ENCODE measurements at places on chromosomes 4 and X.
A peak's percentile ranks its signal among the peaks of the same experiment; 100 is the strongest.

DNA sequence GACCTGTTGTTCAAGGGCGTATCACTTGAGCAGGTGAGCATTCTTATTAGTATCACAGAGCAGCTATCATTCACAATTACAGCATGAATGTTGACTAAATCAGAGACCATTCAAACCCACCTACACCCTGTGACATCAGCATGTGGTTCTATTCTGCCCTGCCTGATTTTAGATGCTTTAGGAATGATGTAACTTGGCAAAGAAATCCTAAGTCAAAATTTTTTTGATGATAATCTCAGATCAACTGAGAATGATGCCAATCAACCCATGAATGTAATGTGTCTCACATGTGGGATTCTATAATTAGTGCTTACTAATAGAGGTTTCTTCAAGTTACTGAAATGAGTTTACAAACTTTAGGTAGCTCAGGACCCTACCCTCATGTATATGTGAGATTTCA, 13.4 kb upstream of the CHIC2 start:
- no peak for DNase-seq

- DNase-seq: no peak
These were observed 35.7 kb upstream of the MAB21L2 start for GRCh38 chr4:150546286-150546685.

- no peak for DNase-seq
These were observed 27.4 kb upstream of the CCSER1 start for GRCh38 chr4:90099812-90100211.

- DNase-seq: peak; percentile 23
These were observed 789.0 kb downstream of the TECRL start for GRCh38 chr4:63620271-63620670.

DNA sequence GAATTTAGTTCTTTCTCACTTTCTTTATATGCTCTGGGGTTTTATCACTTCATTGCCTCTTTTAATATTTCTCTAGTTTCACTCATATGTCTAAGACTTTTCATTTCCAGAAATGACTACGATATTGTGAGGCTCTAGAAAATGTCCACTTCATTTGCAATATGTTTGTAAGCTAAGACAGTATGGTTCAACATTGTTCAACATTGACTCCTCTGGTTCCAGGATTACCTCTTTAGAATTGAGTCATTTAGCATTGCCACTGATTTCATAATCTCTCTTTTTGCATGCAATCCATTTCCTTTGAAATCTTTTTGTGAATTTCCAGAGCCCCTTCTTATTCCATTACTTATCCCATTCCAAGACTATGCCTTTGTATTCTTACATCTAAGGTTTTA, 32.3 kb downstream of the BBS12 start:
- no peak for DNase-seq

GRCh38 chrX:39174772-39175417, 373.6 kb downstream of the MID1IP1 start:
- no peak for DNase-seq

- DNase-seq: no peak
These were observed 28.4 kb upstream of the NAP1L5 start for GRCh38 chr4:88725986-88726385.

GRCh38 chrX:129706400-129707072, 32.2 kb upstream of the XPNPEP2 start:
- no peak for DNase-seq

- no peak for DNase-seq
These were observed 534.4 kb upstream of the PCDH10 start for GRCh38 chr4:132614682-132615081.

GRCh38 chr4:2287594-2287915, 25.6 kb upstream of the MXD4 start:
- no peak for DNase-seq

GRCh38 chrX:7943600-7944245, 16.5 kb upstream of the PNPLA4 start:
- DNase-seq: no peak

DNA sequence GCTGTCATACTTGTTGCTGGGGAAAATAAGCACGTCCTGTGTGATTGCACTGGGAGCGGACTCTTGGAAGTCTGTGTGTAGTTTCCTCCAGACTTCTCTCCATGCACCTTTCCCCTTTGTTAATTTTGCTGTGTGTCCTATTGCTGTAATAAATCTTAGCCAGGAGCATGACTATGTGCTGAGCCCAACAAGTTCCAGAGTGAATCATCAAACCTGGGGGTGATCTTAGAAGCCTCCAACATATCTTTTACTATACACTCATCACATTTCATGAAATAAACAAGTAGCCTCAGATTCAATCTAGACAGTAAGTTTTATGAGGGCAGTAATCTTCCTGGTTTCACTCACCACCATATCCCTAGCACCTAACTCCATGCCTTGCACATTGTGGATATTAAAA, 43.3 kb upstream of the FGF13 start:
- no peak for DNase-seq

GRCh38 chr4:126071346-126072333, 756.9 kb downstream of the FAT4 start:
- DNase-seq: peak; percentile 70

GRCh38 chr4:149781150-149781549, 34.5 kb downstream of the IQCM start:
- DNase-seq: no peak

DNA sequence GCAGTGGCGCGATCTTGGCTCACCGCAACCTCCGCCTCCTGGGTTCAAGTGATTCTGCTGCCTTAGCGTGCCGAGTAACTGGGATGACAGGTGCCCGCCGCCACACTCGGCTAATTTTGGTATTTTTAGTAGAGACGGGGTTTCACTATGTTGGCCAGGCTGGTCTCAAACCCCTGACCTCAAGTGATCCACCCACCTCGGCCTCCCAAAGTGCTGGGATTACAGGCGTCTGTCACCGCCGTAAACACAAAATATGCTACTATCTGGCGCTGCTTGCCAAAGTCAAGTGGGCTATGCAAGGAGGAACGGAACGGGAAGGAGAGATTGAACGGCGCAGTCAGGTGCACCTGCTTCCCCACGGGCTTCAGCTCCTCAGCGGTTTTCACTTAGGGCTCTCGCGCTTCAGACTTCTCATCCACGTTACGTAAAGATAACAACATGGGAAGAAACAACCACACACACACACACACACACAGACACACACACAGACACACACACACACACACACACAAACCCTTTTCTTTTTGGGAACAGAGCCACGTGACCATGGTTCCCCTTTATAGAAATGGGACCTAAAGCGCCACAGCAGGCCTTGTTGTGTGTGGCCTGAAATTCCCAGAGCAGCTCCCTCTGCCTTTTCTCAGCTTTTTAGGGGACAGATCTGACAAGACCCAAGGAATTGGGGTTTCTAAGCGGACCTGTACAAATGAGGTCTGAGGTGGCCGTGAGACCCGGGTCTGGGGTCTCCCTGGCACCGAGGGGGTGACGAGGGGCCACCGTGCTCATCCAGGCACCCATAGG, 1.5 kb downstream of the P2RY8 start:
- no peak for DNase-seq

DNA sequence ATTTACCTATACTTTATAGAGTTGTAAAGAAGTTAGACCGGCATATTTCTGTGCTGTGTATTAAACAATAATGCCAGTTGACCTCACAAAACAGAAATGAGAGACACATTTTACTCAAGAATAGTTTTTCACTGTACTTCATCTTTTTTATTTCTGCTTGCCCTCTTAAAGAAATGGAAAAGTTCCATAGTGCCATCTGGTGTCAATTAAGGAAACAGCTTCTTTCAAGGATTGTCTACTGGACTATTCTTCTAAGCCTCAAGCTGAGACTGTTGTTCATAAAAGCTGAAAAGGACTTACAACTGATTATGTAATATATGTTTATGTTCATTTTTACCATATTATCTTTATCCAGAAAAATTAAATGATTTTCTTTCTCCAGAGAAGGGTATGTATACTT, 1523.7 kb downstream of the ARAP2 start:
- DNase-seq: no peak

- DNase-seq: no peak
These were observed 1.1 kb upstream of the CD99 start for GRCh38 chrX:2689773-2690666.

GRCh38 chr4:94639298-94639697, 118.5 kb upstream of the BMPR1B start:
- no peak for DNase-seq
